ENCODE measurements at places on chromosomes 11 and 22.

- no peak for DNase-seq
These were observed 71.1 kb downstream of the RTL6 start for GRCh38 chr22:44426981-44427380.

DNA sequence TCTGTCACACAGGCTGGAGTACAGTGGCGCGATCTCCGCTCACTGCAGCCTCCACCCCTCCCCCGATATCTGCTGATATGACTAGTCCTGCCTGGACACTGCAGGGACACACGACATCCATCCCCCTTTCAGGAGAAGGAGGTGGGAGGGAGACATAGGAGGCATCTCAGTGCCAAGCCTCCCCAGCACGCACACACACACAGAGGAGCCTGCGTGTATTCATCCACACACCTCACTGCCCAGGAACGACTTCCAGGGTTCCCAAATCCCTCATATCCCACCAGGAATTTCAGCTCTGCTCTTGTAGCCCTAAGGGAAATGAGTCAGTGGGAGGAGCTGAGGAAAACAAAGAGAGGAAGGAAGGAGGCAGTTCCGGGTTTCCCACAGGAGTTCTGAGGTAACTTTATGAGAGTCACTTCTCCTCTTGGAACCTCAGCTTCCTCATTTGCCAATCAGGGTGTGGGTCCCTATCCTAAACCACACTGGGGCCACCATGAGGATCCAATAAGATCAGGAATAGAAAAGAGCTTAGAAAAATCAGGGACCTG lies 37.2 kb upstream of the ACER3 start:
- DNase-seq: peak; percentile 69

GRCh38 chr11:92638678-92639077 lies 330.8 kb upstream of the MTNR1B start:
- no peak for DNase-seq

DNA sequence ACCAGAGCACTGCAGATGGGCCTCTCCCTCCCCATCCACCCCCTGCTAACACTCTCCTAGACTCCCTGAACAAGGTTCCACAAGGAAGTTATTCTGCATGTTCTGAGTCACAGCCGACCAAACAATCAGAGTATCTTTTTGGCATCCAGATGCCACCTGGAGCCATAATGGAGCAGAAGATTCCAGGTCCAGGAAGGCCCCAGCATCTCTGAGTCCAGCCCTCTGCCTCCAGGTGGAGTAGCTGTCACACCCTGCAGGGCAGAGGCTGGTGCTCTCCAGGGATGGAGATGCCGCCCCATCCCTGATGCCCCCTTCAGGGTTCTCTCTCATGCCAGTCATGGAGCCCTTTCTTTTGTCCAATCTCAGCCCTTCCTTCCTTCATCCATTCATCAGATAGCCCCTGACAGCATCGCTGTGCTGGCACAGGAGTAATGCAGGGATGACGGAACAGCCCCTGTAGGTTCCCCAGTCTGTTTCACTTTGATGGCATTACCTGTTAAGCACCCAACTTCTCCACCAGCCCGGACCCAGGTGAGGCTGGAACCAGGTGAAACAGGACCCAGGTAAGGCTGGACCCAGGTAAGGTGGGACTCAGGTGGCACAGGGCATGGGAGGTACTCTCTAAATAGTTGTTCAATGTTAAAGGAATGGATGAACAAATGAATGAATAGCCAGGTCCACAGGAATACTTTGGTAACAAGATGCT lies 20.1 kb upstream of the TSKU start:
- DNase-seq: no peak

DNA sequence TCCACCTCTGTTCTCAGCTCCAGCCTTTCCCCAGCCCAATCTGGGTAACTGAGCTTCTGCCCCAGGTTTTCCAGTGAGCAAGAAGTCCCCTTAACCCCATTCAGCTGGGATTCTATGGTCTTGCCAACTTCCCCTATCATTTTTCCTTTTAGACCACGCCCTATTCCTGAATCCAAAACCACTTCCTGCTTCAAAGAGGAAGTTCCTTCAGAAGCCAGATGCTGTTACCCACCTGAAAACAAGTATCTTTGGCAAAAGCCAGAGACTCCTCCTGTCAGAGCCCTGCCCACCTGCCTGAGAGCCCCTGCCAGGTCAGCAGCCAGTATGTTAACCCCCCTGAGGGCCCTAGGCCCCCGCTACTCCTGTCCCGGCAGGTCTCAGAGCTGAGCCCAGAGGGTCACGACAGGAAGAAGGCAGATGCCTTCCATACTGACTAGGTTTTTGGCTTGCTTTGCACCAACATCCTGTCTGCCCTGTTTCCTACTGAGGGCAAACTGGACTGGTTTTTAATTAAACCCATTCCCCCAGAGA lies 20.3 kb upstream of the MICAL2 start:
- DNase-seq: no peak

- no peak for DNase-seq
These were observed 40.7 kb downstream of the LMO1 start for GRCh38 chr11:8222820-8223512.

DNA sequence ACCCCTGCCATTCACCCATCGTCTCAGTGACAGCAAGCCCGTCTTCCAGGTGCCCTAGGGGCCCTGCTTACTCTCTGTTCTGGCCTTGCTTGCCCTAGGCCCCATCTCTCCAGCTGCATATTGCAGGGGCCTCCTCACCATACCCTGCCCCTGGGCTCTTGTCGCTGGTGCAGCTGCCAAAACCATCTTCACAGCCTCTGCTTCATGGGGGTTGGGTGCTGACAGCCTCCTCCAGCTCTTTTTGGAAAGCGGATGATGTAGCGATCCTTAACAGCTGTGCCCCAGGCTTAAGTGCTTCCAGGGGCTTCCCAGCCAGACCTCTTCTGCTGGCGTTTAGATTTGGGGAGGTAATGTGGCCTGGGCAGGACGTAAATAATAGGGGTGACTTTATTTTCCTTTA lies 61.2 kb upstream of the SUSD2 start:
- DNase-seq: no peak

- peak; percentile 54 for DNase-seq
These were observed 21.3 kb downstream of the MORC2 start for GRCh38 chr22:30947173-30947815.

- DNase-seq: no peak
These were observed 116.4 kb downstream of the FAR1 start for GRCh38 chr11:13784855-13785254.

DNA sequence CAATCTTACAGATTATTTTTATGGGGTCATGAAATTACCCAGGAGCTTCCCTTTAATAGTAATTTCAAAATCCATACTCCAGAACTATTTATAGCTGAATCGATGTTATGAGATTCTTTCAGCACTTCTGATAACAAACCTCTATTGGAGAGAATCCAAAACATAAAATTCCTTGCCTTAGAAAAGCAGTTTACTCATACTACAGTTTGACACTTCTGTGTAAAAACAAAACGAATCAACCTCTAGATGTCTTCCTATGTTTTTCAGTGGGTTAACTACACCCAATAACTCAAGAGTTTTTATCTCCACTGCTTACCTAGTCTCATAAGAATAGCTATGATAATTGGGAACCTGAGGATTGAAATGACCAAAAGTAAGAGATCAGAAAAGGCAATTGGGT lies 35.6 kb downstream of the KIF18A start:
- DNase-seq: no peak

GRCh38 chr11:8087185-8087584 lies 6.2 kb downstream of the TUB start:
- DNase-seq: no peak

DNA sequence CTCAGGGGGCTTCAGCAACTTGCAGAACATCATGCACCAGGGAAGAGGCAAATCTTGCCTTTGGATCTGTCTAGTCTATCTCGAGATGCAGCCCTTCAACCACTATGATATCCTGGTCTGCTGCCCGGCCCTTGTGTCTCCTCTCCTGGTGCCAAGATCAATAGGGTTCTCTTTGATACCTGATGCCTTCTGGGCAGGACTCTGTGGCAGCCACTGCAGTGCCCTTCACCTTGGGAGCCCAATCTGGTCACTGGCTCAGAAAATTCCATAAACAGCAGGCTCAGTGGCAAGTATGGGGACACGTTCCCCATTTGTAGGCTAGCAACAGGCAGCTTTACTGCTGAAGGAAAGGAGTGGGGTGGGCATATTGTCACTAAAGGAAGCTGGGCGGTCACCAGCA lies 23.4 kb downstream of the SYN3 start:
- no peak for DNase-seq

DNA sequence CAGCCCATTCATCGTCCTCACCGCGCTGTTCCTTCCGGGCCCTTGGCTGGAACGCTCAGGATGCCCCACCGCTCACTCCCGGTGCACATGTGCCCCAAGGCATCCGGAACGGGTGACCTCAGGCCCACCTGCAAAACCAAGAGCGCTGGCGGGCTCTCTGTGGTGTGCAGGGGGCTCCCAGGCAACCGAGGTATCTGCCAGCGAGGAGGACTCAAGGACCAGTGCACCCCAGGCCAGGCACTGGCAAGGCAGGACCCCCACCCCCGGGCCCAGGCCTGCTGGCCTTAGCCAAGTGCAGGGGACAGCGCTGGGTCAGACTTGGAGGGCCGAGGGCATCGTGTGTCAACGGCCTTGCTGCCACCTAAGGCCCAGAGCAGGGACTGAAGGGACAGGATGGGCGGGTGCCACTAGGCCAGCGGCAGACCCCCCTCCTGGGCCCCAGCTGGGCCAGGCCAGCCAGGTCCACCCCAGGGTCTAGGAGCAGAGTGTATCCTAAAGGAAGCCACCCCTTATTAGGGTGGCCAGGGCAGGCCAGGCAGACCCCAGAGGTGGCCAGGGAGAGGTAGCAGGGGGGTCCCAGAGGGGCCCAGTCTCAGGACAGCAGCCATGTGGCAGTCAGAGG lies 8.5 kb downstream of the TNNT3 start:
- DNase-seq: no peak

DNA sequence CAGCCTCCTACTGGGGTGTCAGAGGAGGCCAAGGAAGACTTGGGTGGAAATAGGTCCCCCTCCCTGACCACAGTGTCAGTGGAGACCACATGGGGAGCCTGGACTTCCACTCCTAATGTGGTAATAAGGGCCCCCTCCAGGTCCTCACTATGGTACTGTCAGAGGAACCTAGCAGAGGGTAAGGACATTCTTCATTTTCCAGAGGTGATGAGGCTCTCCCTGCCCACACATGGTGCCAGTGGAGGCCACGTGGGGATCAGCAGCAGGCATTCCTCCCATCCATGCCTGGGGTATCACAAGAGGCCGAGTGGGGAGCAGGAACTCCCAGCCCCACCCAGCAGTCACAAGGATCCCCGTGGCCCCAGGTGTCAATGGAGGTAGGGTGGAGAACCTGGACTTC lies 6.5 kb upstream of the CLDN5 start:
- DNase-seq: no peak

DNA sequence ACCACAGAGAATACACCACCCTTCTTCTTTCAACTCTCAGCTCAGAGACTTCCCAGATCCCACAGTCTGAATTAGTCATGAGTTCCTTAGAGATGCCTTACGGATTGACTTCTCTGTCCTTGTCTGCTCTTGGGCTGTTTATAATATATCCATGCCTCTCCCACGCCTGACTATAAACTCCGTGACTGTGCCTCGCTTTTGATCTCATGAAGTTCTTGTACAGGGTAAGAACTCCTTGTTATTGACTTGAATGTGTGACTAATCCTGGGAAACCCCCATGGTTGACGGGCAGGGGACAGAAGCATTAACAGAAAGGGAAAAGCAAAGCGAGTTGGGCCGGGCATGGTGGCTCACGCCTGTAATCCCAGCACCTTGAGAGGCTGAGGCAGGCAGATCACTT lies 62.4 kb upstream of the POU2AF1 start:
- DNase-seq: no peak

- peak; percentile 47 for DNase-seq
These were observed 59.8 kb downstream of the KDM2A start for GRCh38 chr11:67178878-67179277.

GRCh38 chr11:8235925-8236324 lies 27.8 kb downstream of the LMO1 start:
- DNase-seq: no peak

DNA sequence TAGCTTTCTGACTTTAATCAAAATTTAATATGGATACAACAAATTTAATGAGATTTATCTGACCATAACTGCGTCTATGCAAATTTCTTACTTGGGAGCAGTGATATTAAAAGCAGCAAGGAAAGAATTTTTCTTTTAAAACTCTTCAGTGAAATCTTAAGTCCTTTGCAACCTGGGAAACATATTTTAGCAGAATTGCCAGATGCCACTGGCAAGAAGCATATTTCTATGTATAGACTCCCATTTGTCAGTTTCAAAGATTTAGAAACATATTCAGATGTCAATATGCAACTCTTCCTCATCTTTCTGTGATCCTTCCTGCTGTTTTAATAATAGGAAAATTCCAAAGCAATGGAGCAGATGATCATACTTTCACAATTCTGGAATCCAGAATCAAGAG lies 911.3 kb downstream of the LUZP2 start:
- no peak for DNase-seq
